ENCODE measurements at places on chromosomes 11 and 22.

DNA sequence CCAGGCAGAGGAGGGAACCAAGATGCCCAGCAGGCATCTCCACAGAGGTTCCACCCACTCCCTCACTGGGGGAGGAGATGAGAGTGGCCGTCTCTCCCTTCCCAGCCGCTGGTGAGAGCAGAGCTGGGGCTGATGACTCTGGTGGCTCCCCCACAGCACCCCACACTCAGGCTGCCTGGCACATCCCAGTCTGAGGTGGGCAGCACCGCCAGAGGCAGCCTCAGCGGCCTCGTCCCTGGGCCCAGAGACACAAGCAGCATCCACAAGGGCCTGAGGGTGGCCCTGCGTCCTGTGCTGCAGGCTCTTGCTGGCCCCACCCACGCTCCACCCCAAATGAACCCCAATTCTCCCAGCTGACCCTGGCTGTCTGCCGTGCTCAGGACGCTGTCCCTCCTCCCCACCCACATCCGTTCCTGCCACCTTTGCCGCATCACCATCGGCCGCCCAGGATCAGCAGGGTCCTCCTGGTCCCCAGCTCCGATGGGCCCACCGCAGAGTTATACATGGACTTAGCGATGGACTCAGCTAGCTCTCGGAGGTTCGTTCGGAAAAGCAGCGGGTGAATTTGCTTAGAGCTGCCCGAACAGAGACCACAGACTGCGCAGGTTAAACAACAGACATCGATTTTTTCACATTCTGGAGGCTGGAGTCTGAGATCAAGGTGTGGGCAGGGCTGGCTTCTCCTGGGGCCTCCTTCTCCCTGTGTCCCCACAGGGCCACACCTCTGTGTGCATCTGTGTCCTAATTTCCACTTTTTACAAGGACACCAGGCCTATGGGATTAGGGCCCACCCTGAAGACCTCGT is 20.2 kb upstream of the CTSD start:
- DNase-seq, result peak; percentile 30

GRCh38 chr22:46149512-46150033 is 753 bp upstream of the PPARA start:
- DNase-seq, result peak; percentile 21

- no peak for DNase-seq
Measured at GRCh38 chr22:46845296-46846149, 83.1 kb downstream of the TBC1D22A start.

DNA sequence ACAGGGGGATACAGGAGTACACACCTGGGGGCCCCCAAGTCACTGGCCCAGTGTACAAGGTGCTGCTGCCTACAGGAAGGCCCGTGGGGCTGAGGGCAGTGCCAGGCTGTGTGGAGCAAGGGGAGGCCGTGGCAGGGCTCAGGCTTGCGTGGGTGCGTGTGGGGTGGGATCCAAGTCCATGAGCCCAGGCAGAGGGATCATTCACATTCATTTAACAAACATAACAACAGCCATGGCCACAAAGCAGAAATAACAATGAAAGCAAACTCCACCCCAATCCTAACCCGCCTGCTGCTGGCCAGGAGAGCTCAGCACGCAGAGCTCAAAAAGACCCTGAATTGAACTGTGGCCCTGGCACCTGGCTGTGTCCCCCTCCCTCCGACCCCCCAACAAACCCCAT is 17.0 kb upstream of the SCGB1A1 start:
- no peak for DNase-seq

GRCh38 chr11:3218483-3219280 is at the start of gene MRGPRG:
Gene MRGPRG (minus strand): TSS chr11:3218813. CDS start chr11:3218813, 0 bp downstream.
- no peak for DNase-seq

GRCh38 chr11:115996808-115997188 is 492.6 kb upstream of the CADM1 start:
- DNase-seq, result peak; percentile 96

DNA sequence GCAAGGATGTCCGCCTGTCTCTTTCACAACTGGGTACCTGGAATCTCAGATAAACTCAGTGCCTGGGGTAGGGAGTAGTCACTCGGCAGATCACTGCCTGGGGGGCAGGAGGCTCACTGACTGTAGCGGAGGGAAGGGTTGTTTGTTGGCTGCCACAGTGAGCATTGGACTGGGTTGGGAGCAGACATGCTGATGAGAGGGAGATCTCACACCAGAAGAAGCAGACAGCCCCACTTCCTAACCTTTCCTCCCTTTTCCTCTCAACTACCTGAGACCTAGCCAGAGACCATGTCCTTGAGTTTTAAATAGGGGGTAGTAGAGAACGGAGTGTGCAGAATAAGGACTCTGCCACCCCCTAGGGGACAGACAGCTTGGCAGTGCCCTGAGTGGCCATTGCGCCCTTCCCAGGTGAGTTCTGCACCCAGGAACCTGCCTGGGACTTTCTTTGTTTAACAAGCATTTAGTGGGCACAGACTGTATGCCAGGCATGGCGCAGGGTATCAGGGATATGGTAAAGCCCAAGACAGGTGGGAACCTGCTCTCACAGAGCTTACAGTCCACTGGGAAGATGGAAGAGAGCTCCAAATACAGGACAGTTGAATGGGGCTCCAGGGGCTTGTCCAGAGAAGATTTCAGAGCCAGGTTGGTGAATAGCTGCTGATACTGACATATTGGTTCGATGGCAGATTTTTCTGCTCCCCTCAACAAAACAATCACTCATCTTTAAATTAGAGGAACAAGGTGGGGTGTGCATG is 115.7 kb upstream of the NNMT start:
- DNase-seq, result peak; percentile 33

DNA sequence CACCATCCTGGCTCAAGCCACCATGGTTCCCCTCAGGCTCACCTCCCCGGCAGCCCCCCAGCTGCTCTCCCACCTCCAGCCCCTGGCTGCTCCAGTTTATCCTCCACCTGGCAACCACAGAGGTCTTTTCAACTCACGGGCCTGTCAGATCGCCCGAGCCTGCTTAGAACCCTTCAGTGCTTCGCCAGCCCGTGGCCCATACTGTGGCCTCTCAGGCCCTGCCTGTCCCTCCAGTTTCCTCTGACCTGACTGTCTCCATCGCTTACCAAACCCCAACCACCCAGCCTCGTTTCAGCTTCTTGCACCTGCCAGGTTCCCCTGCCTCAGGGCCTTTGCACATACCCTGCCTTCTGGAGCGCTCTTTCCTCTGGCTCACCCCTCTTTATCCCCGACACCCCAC is 6.9 kb downstream of the KCNC1 start:
- no peak for DNase-seq

DNA sequence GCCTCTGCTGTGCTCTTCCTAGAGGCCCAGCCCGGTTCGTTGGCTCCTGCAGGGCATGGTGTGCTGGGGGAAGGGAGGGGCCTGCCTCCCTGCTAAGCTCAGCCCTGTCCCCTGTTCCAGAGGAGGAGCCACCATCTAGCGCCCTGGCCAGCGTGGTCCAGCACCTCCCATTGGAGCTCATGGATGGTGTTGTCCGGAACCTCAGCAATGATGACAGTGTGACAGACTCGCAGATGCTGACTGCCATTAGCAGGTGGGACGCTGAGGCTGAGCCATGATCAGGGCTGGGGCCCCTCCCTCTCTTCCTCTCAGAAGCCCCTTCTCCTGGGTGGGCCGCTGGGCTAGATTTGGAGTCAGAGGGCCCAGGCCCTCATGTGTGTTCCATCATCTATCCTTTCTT is 9.1 kb downstream of the USP35 start:
- no peak for DNase-seq

GRCh38 chr11:28338371-28338770 is 230.2 kb downstream of the METTL15 start:
- no peak for DNase-seq

GRCh38 chr22:44192098-44192815 is 11.5 kb downstream of the PARVG start:
- peak; percentile 68 for DNase-seq

- DNase-seq, result no peak
Measured at GRCh38 chr11:133048270-133048669, 484.0 kb downstream of the OPCML start.

GRCh38 chr11:72723508-72723907 is 28.7 kb downstream of the ARAP1 start:
- peak; percentile 43 for DNase-seq

GRCh38 chr22:47154621-47155081 is 392.2 kb downstream of the TBC1D22A start:
- no peak for DNase-seq

DNA sequence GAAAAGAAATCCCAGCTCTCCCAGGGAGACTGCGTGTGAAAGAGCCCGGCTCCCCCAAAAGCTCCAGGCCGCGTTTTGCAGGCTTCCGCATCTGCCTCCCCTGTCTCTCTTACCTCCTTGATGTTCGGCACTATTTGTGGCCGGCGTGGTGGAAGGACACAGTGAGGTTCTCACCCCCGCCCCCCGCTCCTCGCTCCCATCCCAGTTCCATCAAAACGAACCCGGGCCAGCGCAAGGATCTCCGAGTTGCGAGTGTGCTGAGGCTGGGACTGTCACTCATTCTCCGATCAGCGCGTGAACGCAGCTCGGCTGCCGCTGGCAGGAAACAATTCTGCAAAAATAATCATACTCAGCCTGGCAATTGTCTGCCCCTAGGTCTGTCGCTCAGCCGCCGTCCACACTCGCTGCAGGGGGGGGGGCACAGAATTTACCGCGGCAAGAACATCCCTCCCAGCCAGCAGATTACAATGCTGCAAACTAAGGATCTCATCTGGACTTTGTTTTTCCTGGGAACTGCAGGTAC is at the start of gene NCAM1:
NCAM1 (plus strand) TSS at position 275 of the 523 bp plus-strand sequence.
- DNase-seq, result peak; percentile 44

GRCh38 chr11:10539339-10539738 is 1.6 kb downstream of the RNF141 start:
- DNase-seq, result no peak

DNA sequence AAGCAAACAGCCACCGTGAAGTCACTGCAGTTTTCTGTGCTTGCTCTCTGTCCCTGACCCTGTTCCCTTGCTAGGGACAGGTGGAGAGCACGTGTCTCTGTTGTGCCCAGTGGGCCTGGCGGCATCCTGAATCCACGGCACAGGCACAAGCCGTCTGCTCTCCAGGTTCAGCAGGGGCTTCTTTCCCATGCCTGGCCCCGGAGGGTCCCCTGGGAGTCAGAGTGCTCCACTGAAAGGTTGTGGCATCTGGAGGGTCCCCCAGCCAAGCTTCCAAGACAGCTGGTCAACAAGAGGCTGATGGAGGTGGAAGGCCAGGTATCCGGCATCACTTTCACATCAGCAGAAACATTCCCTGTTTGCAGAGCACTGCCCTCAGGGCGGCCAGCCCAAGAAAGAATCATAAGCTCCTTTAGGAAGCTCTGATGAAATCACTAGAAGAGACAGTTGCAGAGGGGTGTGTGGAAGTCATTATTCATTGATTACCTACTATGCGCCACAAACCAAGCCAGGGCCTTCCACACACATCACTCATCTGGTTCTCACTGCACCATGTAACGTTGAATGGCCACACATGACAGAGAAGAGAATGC is 346.4 kb upstream of the B3GAT1 start:
- DNase-seq, result no peak

- DNase-seq, result no peak
Measured at GRCh38 chr11:77073328-77074001, 6.7 kb downstream of the CAPN5 start.

- no peak for DNase-seq
Measured at GRCh38 chr11:810040-810567, 337 bp downstream of the RPLP2 start.

GRCh38 chr11:9461760-9462134 is 935 bp downstream of the ZNF143 start:
- peak; percentile 35 for DNase-seq

DNA sequence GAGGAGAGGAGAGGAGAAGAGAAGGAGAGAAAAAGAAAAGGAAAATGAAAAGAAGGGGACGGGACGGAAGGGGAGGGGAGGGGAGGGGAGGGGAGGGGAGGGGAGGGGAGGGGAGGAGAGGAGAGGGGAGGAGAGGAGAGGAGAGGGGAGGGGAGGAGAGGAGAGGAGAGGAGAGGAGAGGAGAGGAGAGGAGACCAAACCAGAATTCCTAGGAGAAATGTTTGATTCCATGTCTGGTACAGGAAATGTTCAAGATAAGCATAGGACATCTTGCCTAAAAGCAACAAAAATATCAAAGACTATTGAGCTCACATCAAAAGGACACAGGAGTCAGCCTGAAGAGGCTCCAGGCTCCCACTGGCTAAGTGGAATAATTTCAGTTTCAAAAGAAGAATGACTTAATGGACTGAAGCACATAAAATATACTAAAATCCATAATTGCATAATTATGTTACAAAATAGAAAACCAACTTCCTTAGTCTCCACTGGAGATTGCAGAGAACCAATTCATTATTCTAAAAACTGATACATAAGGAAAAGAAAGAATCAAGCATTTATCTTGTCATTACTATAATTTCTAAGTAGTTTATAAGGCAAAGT is 101.1 kb upstream of the APOA1 start:
- DNase-seq, result peak; percentile 55

DNA sequence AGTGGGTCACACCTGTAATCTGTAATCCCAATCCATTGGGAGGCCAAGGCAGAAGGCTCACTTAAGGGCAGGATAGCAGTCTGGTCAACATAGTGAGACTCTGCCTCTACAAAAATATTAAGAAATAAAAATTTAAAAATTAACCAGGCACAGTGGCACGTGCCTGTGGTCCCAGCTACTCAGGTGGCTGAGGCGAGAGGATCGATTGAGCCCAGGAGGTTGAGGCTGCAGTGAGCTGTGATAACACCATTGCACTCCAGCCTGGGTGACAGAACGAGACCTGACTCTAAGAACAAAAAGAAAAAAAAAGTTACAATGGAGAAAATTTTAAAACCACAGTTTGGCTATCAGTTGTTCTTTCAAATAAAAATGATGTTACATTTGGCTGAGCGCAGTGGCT is 13.4 kb upstream of the SYNGR1 start:
- DNase-seq, result no peak

DNA sequence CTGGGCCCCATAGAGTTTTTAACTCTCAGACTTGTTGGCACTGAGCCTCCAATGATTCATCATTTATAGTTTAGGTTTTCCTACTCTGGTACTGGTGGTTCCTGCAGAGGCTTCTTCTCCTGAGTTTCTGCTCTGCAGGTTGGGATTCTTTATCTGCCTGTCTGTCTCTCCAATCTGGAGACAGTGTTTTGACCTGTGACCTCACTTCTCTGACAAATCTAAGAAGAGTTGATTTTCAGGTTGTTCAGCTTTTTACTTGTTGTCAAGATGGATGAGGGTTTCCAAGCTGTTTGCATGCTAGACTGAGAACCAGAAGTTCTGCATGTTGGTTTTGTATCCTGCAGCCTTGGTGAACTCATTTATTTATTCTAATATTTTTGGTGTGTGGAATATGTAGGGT is 63.9 kb downstream of the JAM3 start:
- no peak for DNase-seq

- DNase-seq, result no peak
Measured at GRCh38 chr11:79932612-79933011, 491.8 kb upstream of the TENM4 start.

GRCh38 chr22:27299181-27300085 is 502.1 kb downstream of the MN1 start:
- no peak for DNase-seq

DNA sequence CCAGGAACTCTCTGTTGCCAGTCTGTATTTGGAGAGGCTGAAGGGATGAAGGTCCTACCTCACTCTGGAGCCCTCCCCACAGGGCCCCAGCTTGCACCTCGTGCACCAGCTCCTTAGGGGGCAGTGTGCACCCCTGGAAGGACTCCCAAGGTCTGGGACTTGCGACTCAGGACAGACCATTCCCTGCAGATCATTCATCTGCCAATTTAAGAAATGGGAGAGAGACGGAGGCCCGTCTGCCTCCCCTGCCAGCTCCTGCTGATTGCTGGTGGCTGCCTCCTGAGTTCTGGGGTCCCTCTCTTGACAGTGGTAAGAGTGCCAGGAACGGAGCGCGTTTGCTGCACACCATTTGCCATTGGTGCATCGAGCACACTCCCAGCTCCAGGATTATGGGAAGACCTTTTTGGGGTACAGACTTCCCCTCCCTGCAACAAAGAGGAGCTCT is 27.4 kb upstream of the MALAT1 start:
- DNase-seq, result peak; percentile 77
